ENCODE measurements at places on chromosomes 12 and 14.

DNA sequence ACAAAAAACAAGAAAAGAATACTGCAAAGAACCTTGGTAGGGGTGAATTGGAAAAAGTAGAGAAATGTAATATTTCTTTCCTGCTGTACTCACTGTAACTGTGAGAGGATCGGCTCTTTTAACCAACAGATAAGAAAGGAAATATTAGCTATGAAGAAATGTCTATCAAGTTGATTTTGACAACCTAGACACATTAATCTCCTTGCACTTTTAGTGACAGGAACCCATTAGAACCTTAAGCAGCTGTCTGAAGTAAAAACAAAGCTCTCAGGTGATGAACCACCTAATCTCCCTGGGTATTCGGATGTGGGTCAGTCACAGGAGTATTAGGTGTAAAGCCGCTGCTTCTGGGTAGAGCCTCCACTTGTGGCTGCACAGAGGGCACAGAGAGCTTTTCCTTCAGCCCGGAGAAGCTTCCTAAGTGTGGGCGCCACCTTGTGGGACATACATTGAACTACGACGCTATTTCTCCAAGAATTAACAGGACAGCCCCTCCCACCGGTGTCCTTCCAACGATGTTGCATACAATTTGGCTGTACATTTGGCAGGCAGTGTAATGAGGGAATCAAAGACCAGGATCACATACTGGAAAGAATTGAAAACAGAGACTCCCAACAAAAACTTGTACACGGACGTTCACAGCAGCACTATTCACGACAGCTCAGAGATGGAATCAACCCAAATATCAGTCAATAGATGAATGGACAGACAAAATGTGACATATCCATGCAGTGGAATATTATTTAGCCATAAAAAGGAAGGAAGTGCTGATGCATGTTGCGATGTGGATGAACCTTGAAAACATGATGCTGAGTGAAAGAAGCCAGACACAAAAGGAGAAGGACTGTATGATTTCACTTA, 28.9 kb upstream of the MAPKAPK5 start:
- peak; percentile 61 for DNase-seq

GRCh38 chr12:63440048-63440447, 228.2 kb downstream of the DPY19L2 start:
- DNase-seq, result no peak

GRCh38 chr14:99725774-99726537, 41.9 kb downstream of the CYP46A1 start:
- no peak for DNase-seq

DNA sequence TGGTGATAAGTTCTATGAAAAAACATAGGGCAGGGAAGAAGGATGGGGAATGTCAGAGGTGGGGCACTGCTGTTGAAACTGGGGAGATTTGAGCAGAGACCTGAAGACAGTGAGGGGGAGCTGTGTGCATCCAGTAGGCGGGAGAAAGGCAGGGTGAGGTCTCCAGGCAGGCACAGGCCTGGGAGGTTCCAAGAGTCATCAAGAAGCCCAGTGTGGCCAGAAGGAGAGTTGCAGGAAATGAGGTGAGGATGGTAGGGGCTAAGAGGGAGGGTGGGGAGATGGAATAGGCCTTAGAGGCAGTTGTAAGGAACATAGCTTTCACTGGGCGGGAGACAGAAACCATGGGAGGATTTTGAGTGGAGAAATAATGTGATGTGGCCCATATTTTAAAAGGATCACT, 341.8 kb downstream of the GLT1D1 start:
- DNase-seq, result no peak

- no peak for DNase-seq
Observed at GRCh38 chr12:93042283-93042682, 113.2 kb upstream of the EEA1 start.

DNA sequence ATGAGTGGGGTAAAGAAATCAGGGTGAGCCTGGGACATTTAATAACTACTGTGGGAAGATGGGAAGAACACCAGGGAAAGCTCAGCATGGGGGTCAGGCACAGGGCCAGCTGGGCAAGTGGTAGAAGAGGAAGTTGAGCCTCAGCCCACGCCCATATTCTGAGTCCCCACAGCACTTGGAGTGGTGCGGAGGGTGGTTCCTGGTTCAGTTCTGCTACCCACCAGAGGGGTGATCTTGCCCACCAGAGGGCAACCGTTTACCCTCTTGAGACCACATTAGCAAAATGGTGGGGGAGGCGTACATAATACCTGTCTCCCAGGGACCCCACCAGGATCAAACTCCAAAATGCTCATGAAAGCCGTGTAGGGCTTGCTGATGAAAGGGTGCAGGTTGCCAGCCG, 16.8 kb upstream of the ANKRD33 start:
- no peak for DNase-seq

DNA sequence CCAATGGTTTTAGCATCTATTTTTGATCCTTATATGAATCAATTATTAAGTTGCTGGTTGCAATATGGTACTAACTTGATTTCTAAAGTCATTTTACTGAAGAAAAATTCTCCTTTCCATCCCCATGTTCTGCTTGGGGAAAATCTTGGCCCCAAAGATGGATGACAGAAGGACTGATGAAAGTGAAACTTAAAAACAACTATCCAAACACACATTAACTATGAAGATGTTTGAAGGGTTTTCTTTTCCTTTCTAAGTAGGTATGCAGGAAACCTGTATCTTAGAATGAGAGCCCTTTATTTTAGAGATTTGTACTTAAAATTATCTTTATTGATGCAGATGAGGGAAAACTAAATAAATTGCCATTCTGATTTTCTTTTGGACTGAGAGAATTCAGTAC, 5.9 kb downstream of the C12orf71 start:
- no peak for DNase-seq

- no peak for DNase-seq
Observed at GRCh38 chr14:68974759-68975347, 4.2 kb downstream of the ACTN1 start.

DNA sequence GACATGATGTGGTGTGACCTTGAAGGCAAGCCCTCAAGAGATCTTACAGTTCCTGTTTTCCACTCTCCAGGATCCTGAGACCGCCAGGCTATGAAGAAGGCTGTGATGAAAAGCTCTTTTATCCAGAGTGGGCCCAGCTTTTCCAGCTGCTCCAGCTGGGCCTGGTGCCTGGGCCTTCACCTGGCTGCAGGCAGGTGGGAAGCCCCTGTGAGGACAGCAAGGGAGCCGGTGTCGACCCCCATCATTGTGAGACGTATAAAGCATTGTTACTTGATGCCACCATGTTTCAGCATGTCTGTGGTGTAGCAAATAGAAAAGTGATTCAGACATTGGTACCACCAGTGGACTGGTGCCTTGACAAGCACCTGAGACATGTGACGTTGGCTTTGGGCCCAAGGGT, 190.2 kb downstream of the KIF26A start:
- no peak for DNase-seq

DNA sequence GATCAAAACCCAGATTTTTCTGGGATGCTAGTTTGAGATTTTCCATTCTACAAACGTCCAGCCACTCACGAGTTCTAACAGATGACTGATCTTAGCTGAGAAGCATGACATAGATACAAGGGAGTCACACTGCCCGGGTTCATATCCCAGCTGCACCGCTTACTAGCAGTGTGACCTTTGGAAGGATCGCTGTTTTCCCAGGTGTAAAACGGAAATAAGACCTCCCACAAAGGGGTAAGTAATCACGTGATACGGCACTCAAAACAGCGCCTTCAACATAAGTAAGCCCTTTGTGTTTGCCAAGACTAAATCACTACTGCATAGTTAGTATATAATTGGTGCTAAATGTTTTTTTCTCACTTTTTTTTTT, 624 bp upstream of the PWP1 start:
- DNase-seq, result peak; percentile 19

GRCh38 chr12:120370343-120371243, 1.6 kb upstream of the MSI1 start:
- no peak for DNase-seq

- no peak for DNase-seq
Observed at GRCh38 chr14:64947710-64948611, 5.4 kb upstream of the GPX2 start.

GRCh38 chr12:15206338-15206737, 14.9 kb downstream of the RERG start:
- no peak for DNase-seq

GRCh38 chr12:11798006-11798708, 148.7 kb downstream of the ETV6 start:
- DNase-seq, result no peak

- no peak for DNase-seq
Observed at GRCh38 chr12:117076410-117077372, 22.5 kb downstream of the TESC start.

GRCh38 chr12:662566-663292, 516 bp downstream of the NINJ2 start:
- DNase-seq, result no peak

GRCh38 chr12:105026411-105026810, 40.3 kb downstream of the NOPCHAP1 start:
- no peak for DNase-seq

DNA sequence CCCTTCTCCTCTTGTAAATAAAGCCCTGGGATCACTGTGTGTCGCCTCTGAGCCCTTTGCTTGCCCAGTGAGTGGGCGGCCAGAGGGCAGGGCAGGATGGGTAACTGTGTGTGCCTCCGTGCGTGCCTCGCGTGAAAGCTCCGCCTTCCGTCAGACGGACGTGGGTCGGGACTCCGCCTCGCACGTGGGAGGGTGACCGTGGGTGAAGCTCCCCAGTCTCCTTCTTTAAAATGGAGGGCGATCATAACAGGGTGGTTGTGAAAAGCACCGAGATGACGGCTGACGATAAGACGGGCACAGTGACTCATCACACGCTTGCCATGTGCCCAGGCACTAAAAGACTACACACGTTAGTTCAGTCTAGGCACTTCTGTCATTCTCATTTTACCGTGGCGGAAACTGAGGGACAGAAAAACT, 9.2 kb downstream of the PHB2 start:
- DNase-seq, result peak; percentile 91

DNA sequence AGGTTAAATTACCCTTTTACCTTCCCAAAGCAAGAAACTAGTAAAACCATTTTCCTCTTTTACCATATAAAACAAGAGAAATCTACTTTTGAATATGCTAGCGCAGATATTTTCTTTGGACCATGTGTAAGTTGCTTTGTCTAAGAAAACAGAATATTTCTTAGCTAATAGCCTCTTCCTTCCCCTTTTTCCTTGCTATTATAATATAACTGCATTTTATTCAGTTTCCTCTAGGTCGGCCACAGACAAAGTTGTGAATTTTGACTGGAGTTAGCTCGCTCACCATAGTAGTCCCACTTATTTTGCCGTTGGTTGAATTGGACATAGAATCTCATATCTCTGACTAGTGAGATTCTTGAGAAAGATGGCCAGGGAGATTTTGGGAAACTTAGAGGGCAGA, 115.6 kb downstream of the PLEKHA5 start:
- DNase-seq, result no peak

GRCh38 chr12:109494348-109494881, 17.0 kb downstream of the UBE3B start:
- DNase-seq, result no peak

DNA sequence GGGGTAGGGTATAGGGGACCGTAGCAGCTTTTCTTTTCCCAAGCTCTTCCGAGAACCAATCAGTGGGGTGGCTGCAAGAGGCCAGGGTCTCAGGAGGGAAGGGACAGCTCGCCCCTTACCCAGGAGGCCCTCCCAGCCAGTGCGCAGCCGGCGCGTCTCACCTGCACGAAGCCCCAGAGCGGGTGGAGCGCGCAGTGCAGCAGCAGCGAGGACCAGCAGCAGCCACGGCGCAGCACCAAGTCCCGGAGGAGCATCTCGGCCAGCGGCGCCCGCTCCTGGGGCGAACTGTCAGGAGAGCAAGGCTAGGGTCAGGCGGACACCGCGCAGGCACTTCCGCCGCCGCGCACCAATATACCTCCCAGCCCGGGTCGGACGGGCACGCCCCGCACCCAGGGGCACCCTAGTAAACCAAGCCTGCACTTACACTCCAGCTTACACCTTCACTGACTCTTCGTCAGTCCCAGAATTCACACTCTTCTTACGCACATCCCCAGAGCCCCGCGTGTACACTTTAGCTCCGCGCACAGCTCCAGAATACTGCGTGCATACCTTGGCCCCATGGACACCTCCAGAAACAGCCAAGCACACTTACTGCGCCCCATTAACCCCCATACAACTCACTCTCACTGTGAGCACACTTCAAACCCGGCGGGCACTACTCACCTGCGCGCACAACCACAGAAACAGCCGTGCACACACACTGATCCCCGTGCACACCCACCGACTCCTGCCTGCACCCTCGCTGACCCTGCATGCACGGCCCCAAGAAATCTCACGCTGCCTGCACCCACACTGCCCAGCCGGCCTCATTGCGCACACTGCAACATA, 606 bp downstream of the PRIMA1 start:
- DNase-seq, result peak; percentile 1

- DNase-seq, result no peak
Observed at GRCh38 chr12:52446367-52447045, 5.4 kb downstream of the KRT6B start.

- DNase-seq, result no peak
Observed at GRCh38 chr12:32889011-32889760, 7.4 kb downstream of the PKP2 start.

- no peak for DNase-seq
Observed at GRCh38 chr12:124499898-124500244, 67.5 kb downstream of the NCOR2 start.

DNA sequence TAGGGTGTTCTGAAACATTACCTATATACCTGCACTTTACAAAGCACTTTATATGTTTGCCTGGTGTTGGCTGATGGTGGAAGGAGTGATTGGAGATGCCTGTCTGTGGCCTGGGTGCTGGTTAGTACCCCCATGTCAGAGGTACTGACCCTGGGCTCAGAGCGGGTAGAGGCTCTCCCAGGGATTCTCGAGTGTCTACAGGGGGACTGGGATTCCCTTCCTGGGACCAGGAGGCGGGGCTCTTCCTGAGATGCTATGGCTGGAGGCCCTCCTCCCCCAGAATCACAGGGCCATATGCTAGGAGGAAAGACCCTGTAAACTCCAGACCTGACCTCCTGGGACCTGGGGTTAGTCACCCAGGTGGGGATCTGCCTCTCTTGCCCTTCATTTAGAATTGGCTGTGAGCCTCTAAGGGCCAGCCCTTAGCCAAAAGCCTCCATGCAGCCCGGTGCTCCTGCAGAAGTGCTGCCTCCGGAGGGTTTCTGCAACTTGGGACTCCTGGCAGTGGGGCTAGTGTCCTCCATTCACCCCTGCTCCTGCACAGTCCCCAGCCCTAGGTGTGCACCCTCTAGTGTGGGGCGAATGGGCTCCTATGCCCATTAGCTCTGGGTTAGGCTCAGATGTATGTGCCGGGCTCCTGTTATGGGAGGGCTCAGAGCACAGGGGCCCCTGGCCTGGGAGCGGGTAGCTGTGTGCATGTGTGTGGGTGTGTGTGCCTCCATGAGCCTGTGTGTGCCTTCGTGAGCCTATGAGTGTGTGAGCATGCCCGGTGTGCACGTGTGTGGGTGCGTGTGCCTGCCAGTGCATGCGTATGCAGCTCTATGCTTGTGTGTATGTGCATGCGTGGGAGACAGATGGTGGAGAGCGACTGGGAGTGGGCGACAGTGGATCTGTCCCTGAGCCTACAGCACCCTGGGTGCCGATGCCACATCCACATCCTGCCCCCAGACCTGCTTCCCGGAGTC, 36.6 kb downstream of the RTL1 start:
- DNase-seq, result no peak

GRCh38 chr14:95233702-95234241, 76.4 kb upstream of the DICER1 start:
- DNase-seq, result no peak
